ENCODE measurements at places on chromosomes 12 and 14.

DNA sequence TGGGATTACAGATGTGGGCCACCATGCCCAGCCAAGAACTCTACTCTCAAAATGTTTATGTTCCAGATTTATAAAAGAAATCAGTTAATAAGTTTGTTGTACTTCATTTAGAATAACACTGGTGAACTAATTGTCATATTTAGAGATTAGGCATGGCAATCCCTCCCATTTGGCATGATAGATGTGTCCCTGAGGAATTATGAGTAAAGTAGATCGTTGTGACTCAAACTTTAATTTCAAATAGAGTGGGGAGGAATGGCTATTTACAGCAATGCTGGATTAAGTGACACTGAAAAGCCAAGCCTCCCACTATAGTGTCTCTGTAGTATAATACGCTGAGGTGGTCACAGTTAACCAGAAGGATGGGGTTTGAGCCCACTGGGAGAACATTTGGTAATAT, 39.3 kb upstream of the RTRAF start:
- DNase-seq: no peak

DNA sequence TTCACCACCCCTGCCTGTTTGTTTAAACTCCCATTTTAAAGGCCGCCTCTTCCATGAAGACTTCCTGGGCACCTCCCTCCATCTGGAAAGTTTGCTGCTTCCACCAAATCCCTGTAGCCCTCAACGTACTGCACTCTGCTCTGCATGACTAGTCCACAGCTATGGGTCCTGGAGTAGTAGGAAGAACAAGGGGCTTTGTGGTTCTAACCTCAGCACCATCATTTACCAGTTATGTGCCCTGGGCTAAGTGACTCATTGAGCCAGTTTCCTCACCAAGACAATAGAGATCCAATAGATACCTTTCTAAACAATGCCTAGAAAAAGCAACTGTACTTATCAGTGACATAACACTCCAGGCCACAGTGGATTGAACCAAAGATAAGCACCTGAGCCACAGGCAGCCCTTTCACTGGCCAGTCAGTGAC, 8.5 kb upstream of the LTBP2 start:
- no peak for DNase-seq

- DNase-seq: no peak
These were observed 73.0 kb upstream of the FICD start for GRCh38 chr12:108442067-108442466.

DNA sequence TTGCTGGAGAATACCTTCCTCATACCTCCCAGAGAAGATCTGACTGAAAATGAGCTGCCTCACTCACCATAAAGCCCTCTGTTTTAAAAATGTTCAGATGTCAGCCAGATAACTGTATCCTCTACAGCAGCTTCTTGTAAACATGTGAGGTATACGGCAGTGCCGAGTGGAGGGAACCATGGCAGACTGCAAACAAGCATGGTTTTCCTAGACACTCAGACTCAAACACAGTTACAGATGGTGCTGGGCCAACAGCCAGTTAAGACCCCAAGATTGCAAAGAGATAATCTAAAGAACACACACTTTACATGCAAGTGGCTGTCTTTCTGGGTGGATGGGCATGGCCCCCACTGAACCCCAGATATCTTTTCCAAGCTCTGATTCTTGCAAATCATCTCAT, 16.6 kb upstream of the CCDC177 start:
- DNase-seq: no peak

- DNase-seq: no peak
These were observed 10.6 kb downstream of the SRP54 start for GRCh38 chr14:34993426-34993825.

GRCh38 chr12:39341179-39341578, 101.7 kb downstream of the KIF21A start:
- no peak for DNase-seq

DNA sequence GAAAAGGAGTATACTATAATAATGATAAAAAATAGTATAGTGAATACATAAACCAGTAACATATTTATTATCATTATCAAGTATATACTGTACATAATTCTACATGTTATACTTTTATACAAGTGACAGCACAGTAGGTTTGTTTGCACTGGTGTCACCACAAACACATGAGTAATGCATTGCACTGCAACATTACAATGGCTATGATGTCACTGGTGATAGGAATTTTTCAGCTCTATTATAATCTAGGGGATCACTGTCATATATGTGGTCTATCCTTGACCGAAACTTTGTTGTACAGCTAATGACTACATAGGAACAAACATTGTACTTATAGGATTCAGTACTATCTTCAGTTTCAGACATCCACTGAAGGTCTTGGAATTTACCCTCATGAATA, 165.8 kb upstream of the SYT1 start:
- no peak for DNase-seq

All from stimulated activated CD8-positive, alpha-beta memory T cell treated with anti-CD3 and anti-CD28 coated beads, Interleukin-4, amount 100 ng/mL, for 1 hour (primary cell).